ENCODE measurements at places on chromosomes 4 and X.

GRCh38 chrX:112734290-112734689 lies 54.6 kb upstream of the LHFPL1 start:
- peak; percentile 39 for DNase-seq

GRCh38 chr4:176579226-176579625 lies 213.5 kb downstream of the VEGFC start:
- no peak for DNase-seq

- no peak for DNase-seq
Observed at GRCh38 chr4:20487446-20487845, 212.8 kb upstream of the PACRGL start.

DNA sequence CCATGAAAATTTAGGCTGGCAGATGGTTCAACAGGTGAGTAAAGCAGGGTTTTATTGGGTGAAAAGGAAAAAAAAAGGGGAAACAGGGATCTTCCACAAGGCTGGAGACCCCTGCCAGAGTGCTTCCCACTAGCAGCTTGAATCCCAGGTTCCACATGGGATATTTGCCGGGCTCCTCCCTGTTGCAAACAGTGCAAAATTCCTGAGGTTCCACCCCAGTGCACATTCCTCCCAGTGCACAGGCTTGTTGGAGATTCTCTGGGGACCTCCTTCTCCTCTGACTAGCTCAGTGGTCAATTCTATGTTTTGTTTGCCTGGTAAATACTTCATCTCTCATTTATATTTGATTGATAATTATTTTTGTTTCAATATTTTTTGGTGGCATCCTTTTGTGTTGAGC lies 66.4 kb upstream of the UGT2B15 start:
- no peak for DNase-seq

GRCh38 chrX:9586992-9587392 lies 122.1 kb downstream of the TBL1X start:
- DNase-seq: no peak

GRCh38 chrX:130385520-130385919 lies at the start of gene GPR119:
GPR119 (minus strand) TSS chrX:130385674; CDS start chrX:130385447, 227 bp downstream.
- no peak for DNase-seq

DNA sequence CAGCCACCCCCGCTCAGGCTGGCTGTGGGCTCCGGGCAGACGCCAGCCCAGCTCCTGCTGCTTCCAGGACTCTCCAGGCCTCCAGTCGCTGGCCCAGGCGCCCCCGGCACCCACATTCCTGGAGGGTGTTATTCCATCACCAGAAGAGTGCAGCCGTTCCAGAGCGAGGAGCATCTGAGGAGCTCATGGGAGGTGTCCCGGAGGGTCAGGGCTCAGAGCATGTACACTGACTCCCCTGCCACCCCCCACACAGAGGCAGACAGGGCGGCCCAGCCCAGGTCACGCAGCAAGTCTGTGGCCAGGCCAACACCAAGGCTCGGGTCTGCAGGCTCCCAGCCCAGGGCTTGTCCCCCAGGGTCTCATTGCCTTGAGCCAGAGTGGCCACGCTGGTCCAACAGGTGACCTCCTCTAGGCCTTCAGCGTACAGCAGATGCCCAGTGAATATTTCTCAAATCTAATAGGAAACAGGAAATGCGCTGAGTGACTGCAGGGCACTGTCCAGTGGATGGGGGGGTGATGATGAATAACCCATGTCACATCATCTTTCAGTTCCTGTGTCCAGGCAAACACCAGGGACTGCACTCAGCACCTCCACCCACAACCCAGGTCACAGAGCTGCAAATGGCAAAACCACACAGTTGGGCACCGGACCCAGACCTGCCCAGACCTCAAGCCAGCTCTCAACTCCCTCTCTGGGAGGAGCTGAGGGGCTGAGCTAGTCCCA lies 37.2 kb downstream of the ABLIM2 start:
- no peak for DNase-seq

- no peak for DNase-seq
Observed at GRCh38 chr4:7853271-7853670, 86.4 kb downstream of the AFAP1 start.

Data from inflammatory macrophage treated with lipopolysaccharide for 1 hour (primary cell).